ENCODE measurements at places on chromosomes 6 and 20.

DNA sequence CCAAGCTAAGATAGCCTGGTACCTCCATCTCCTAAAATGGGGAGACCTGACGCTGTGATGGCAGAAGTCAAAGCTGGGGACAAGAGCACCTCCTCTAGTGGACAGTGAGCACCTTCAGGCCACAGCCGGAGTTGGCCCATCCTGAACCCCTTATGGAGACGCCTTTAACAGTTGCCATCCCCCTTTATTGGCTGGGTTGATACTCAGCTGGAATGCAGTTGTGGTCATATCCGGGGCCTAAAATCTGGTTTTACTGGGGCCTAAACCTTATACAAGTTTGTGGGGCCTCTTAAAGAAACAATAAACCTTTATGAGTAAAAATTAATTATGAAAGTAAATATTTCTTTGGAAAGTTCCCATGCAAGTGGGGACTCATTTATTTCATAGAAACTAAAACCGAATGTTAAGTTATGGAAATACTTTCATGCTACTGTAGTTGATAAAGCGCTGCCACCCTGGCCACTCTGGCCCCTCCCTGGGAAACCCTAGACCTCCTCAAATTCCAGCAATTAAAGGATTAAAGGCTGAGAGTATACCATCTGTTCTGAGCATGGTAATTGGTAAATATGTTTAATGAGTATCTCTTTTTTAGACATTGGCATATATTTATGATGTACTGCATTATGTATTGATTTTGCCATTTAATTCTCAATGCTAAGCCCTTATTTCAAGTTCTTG lies 95.1 kb upstream of the SASH1 start:
- no peak for DNase-seq

GRCh38 chr20:57682184-57683101 lies 27.4 kb downstream of the PMEPA1 start:
- DNase-seq, result no peak

GRCh38 chr20:32479697-32480171 lies 105.4 kb downstream of the NOL4L start:
- DNase-seq, result no peak

DNA sequence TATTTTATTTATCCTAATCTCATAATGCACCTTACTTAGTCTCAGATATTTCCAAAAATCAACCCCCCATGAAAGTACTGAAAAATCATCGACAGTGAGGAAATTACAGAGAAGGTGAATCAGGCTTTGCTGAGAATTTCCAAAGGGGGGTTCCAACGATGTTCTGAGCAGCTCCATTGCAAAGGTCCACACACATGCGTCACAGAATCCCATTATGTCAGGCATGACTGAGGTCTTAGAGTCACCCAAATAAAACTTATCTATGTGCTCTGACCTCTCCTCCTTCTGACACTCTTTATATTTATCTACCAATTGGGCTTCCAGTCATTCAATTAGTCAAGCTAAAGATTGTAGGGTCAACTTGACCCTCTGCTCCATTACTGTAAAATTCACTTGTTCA lies 12.7 kb upstream of the LRRN4 start:
- no peak for DNase-seq

- DNase-seq, result no peak
Measured at GRCh38 chr20:44536175-44536574, 14.3 kb upstream of the SERINC3 start.

- no peak for DNase-seq
Measured at GRCh38 chr20:44273231-44274215, 26.4 kb downstream of the GDAP1L1 start.

DNA sequence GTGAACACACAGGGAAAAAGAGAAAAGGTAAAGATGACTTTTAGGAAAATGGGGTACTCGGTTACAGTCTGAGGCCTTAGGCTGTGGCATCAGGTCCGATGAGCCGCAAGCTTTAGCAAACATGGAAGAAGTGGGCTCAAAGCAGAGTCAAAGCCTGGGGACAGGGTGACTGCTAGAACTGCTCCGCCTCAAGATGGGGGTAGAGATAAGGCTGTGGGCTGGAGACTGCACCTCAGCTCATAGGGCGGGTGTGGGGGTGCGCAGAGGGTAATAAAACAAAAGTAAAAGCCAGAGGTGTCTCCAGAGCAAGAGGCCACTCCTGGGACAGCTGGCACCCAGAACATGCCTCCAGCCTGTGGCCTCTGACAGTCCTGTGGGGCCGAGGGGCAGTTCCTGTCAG lies 21.3 kb upstream of the SYNDIG1 start:
- no peak for DNase-seq

DNA sequence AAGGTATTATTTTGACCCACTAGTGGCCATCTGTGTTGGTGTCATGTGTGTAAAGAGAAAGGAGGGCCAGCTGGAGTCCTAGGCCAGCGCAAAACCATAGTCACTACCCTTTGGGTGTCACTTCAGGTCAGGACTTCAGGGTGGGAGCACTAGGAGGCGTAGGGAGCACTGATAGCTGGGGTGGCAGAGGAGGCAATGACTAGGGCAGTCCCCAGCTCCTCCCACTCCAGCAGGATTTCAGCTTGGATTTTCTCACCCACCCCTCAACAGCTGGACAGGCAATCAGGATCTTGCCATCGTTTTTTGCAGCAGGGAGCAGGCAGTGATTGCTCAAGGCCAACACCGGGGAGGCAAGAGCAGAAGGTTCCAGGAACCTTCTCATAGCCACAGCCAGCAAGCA lies 4.2 kb upstream of the HLA-DOA start:
- no peak for DNase-seq

DNA sequence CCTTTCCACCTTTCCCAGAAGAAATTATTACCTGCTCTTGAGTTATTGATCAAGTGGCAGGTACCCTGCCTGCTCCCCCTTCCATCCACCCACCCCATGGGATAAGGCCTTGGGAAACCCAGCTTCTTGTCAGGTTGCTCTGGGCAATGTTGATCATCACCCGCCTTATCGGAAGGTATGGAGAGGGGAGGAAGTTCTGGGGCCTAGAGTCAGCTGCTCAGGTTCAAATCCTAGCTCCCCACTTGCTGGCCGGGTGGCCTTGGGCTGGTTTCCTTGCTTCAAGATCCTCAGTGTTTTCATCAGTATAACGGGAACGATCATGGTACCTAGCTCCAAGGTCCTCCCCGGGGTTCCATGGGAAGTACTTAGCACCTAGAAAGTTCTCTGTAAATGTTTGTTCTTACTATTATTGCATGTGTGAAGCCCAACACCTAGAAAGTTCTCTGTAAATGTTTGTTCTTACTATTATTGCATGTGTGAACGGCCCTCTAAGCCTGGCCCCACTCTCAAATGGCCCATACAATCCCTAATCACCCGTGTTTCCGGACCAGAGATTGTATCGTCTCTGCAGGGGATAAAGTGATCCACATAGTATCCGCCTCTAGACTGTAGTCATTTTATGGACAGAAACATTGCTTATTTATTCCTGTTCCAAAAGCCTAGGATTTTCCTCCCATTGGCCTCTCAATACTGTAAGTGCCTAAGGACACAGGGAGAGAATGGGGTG lies 1.1 kb upstream of the PREX1 start:
- no peak for DNase-seq

GRCh38 chr20:8242066-8242465 lies 110.0 kb downstream of the PLCB1 start:
- no peak for DNase-seq

- DNase-seq, result no peak
Measured at GRCh38 chr6:160282444-160282843, 23.8 kb upstream of the SLC22A2 start.

GRCh38 chr6:34912715-34913464 lies 23.8 kb downstream of the ANKS1A start:
- DNase-seq, result no peak

DNA sequence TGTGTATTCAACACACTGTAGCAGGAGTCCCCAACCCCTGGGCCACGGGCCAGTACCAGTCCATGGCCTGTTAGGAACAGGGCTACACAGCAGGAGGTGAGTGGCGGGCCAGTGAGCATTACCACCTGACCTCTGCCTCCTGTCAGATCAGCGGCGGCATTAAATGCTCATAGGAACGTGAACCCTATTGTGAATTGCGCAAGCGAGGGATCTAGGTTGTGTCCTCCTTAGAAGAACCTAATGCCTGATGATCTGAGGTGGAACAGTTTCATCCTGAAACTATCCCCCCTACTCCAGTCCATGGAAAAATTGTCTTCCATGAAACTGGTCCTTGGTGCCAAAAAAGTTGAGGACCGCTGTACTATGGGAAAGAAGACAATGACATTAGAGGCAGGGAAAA lies 386.9 kb downstream of the PREX1 start:
- DNase-seq, result no peak

- DNase-seq, result no peak
Measured at GRCh38 chr20:52578559-52578958, 387.0 kb upstream of the ZFP64 start.

DNA sequence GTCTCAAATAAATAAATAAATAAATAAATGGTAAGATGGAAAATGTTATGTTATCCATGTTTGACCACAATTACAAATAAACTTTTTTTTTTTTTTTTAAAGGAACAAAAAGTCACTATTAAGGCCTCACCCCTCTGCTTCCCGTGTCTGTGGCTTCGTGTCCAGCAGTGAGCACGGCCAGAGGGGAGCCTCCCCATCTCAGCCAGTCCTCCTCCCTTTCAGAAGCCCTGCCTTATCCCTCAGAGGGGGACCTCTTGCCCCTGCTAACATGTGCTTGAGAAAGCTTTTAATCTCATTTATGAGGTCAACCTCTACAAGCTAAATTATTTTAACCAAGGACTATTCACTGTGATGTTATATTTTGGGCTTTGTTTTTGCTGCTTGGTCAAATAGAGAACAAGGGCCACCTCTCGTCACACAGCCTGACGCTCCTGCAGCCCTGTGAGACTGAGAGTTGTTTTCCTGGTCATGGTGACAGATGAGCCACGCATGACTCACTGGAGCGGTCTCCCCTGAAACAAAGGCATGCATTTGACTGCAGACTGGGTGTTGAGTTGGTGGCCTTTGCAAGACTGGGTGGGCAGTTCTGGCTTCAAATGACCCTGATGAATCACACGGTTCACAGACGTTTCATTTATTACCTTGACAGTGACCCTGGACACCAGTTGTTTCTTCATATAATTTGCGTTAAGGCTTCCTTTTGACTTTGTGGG lies 131.8 kb downstream of the TIAM2 start:
- no peak for DNase-seq

GRCh38 chr20:47454298-47455132 lies 47.2 kb upstream of the NCOA3 start:
- no peak for DNase-seq

DNA sequence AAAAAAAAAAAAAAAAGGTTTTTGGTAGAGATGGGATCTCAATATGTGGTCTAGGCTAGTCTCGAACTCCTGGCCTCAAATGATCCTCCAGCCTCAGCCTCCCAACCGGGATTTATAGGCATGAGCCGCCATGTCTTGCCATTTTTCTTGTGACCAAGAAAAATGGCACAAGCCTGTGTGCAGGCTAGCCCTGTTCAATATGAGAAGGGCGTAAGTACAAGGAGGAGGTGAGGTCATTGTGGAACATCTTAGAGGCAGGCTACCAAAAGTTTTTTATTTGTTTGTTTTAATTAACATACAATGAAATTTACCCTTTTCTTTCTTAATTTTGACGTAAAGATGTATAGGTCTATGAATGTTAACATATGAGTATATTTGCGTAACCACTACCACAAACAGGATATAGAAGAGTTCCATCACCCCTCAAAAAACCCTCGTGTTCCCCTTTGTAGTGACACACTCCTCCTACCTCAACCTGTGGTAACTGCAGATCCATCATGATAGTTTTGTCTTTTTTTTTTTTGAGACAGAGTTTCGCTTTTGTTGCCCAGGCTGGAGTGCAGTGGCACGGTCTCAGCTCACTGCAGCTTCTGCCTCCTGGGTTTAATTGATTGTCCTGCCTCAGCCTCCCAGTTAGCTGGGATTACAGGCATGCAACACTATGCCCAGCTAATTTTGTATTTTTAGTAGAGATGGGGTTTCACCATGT lies 28.3 kb upstream of the KIF3B start:
- DNase-seq, result no peak

DNA sequence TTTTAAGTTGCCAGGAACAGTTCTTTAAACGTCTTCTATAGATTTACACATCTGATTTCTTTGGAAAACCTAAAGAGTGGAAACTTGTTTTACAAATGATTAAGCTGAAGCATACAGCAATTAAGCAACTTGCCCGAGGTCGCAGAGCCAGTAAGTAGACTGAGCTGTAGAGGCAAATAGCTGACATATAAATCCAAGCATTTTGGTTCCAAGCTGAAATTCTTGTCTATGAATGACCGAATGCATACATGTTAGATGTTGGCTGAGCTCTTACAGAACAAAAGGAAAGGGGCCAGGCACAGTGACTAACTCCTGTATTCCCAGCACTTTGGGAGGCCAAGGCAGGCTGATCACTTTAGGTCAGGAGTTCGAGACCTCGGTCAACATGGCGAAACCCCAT lies 101.8 kb upstream of the SGK1 start:
- DNase-seq, result no peak

- DNase-seq, result no peak
Measured at GRCh38 chr6:130749402-130749801, 77.8 kb upstream of the SMLR1 start.

- DNase-seq, result no peak
Measured at GRCh38 chr6:113352029-113352801, 504.9 kb upstream of the MARCKS start.

- no peak for DNase-seq
Measured at GRCh38 chr20:11937230-11937629, 19.5 kb downstream of the BTBD3 start.

GRCh38 chr6:107101686-107102413 lies 13.5 kb downstream of the BEND3 start:
- peak; percentile 68 for DNase-seq

GRCh38 chr6:15420959-15421438 lies 175.1 kb downstream of the JARID2 start:
- DNase-seq, result no peak

DNA sequence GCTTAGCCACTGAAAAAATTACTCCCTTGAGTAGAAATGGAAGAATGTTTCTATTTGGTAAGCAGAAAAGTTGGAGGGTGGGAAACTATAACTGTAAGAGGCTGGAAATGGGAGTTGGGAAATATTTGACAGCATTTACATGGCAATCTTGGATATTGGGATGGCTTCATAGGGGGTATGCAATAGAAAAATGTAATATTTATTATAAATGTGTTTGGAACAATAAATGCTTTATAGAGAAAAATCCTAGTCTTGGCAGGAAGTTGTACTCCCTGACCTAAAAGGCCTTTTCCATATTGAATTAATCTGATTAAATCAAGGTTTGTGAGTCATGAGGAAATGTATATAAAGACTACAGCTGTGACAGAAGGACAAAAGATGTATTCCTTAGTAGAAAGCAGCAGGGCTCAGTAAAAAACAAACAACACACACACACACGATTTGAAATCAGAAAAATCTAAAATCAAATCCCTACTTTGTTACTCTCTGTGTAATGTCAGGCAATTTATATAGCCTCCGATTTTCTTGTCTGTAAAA lies 272.3 kb downstream of the CD109 start:
- no peak for DNase-seq

GRCh38 chr6:109484122-109484521 lies 1.1 kb upstream of the ZBTB24 start:
- no peak for DNase-seq

Data from NCI-H446 (cell line).